Stimulated activated CD4-positive, alpha-beta T cell treated with anti-CD3 and anti-CD28 coated beads, Interleukin-15, amount 100 ng/mL, for 48 hours (primary cell): ENCODE measurements at places on chromosomes 7 and 10.

- no peak for DNase-seq
These were observed 1.7 kb downstream of the LRRN3 start for GRCh38 chr7:111092406-111093236.

- DNase-seq = no peak
These were observed 66.6 kb downstream of the COBL start for GRCh38 chr7:51249991-51250390.

GRCh38 chr7:47347346-47347745 is 234.6 kb downstream of the TNS3 start:
- DNase-seq = no peak

DNA sequence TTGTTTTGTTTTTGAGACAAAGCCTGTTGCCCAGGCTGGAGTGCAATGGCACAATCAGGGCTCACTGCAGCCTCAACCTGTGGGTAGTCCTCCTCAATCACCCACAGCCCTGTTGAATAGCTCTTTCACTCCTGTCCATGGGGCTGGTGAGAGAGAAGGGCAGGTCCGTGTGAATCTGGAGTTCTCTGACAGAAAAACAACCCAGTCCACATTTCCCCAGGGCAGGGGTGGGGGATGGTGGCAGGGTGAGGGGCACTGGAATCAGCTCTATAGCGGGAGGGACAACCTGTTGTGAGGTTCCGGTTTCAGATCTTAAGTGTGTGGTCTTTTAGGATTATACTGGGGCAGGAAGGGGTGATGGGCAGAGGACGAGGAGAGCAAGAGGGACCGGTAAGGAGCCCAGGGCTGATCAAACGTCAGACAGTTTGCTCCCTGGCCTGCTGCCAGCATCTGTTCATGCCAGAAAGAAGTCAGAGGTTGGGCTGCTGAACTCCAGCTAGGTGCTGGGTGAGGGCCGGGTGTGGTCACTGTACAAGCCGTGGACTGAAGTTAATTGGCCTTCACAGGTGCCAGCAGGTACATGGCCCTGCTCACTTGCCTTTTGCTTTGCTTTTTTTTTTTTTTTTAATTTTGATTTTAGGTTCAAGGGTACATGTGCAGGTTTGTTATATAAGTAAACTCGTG is 33.2 kb upstream of the MKRN1 start:
- no peak for DNase-seq

DNA sequence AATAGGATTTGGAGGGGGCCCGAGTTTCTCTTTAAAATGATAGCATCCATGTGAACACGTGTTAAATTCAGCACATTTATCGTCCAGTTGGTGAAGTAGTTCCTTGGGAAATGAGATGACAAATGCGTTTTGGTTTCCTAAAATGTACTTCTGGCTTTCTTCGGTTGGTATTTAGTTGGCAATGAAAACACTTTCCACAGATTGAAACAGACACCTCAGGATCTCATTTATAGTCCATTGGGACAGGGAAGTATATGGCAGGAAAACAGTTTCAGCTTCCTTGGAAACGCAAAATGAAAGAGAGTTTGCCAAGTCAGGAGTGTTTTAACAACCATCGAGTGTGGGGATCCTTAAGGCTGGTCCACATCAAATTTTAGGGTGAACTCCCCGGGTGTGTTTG is 19.4 kb upstream of the LYZL1 start:
- no peak for DNase-seq

- DNase-seq = no peak
These were observed 177.9 kb upstream of the MGMT start for GRCh38 chr10:129288999-129289584.

GRCh38 chr7:14714161-14714728 is 188.3 kb downstream of the DGKB start:
- DNase-seq = no peak

DNA sequence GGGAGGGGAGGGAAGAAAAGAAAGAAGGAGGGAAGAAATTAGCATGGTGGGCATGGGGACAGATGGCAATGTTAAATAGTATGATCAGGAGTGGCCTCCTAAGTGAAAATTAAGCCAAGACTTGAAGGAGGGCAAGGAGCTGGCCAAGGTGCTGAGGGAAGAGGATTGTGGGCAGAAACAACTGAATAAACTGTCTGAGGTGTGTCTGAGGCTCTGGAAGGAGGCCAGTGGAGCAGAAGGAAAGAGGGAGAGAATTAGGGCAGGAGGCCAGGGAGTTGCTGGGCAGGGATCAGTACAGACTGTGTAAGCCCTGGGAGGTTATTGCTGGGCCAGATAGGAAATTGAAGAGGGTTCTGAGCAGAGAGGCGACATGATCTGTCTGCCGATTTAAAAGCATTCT is 40.6 kb upstream of the VKORC1L1 start:
- no peak for DNase-seq

DNA sequence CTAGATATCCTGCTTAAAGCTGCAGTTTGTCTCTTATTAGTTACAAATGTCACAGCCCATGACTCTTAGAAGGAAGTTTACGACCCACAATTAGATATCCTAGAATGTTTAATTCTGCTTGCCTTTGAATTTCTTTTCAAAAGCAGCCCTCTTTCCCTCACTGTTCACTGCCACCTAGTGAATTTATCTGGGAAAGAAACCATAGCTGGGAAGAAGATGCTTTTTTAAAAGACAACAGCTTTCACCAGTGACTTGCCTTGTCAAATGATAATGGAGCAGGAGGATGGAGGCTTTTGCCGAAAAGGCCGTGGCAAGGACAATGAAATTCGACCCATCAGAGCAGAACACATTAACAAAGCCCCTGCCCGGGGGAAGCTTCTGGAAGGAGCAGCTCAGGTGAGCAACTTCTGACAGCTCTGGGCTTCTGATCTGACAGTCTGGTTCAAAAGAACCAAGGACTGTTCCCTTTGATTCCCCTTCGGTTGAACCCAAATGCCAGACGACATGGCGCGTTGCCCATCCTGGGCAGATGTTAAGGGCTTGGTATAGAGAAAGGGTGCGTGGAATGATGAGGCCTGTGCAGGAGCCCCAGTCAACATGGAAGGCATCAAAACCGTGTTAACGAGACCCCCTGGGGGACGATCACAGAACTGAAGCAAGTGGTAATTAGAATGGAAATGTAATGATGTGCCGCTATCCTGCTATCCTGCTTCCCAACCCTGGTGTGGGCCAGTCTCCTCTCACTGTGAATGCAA is 236.8 kb downstream of the FRMD4A start:
- no peak for DNase-seq
